SHP77 (cell line): ENCODE measurements at places on chromosomes 6 and 20.

GRCh38 chr20:56229812-56230211 lies 18.7 kb upstream of the MC3R start:
- no peak for DNase-seq

- DNase-seq = peak; percentile 47
These were observed 76.0 kb upstream of the SHLD1 start for GRCh38 chr20:5674176-5674660.

- peak; percentile 18 for DNase-seq
These were observed 608.4 kb upstream of the AGPAT4 start for GRCh38 chr6:161882196-161882765.

- DNase-seq = no peak
These were observed 34.0 kb downstream of the TRERF1 start for GRCh38 chr6:42417641-42418112.

DNA sequence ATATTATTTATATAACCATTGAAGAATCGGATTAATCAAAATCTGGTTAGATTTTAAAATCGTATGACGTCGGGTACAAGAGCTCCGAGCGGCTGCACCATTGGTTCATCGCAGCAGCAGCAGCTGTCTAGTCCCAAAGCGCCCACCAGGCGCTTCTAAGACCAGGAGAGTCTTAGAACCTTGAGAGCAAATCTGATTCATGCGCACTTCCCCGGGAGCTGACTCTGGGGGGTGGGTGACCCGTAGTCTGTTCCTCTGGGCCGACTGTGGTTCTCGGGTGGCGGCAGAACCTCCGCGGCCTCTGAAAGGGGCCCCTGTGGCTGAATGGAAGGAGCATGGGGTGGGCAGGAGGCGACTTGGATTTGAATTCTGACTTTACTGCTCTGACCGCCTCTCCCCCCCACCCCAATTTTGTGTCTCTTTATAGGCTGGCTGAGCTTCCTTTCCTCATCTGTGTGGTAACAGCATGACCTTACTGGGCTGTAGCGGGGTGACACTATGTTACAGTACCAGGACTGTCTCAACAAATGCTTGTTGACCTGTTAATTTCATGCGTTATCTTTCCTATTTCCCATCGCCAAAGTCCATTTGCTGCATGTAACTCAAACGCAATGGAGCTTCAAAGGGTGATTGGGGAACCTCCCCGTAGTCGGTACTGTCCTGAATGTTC lies 119.7 kb downstream of the RTN4IP1 start:
- DNase-seq = no peak

DNA sequence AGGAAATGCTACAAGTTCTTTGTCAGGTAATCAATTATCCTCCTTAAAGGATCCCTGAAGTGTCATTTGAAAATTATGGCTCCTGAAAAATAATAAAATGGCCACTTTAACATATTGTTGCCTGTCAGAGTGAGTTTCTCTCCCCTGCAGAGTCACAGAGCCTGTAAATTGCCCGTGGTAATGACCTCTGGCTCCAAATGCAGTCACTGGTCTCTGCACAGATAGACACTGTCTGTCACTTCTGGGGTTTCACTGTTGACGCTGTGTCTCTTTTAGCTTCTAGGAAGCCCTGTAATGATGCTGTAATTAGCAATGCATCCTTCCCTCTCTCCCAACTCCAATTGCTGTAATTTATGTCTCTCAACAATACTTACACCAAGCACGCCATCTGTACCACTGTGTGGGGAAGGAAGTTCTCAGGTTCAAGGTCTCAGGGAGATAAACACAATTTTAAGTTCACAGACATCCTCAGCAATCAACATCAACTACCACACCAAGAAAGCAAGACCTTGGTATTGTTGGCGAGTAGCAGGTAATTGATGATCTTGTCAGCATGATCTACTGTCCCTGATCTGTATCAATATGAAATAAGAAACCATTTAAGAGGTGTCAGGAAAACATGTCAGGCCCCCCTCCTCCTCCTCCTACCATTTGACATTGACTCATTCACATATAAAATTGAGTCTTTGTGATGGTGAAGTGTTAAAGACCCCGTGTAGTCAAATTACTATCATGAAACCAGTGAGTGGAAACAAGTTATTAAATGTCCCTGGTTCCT lies 91.2 kb upstream of the SULF2 start:
- DNase-seq = no peak

DNA sequence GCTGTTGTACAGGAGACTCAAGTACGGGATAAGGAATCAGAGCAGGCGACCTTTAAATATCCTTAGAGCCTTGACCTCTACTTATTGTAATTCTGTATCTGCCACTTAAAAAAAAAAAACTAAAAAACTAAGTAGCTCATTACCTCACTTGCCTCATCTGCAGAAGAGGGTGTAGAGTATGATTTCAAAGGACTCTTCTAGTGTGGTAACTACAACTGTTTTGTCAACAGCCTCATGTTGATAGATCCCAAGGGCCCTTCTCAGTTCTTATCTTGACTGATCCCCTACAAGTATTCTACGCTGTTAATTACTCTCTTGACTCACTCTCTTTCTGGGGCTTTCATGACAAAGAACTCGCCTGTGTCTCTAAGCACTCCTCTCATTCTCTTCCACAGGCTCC lies 16.7 kb upstream of the PDYN start:
- DNase-seq = no peak

DNA sequence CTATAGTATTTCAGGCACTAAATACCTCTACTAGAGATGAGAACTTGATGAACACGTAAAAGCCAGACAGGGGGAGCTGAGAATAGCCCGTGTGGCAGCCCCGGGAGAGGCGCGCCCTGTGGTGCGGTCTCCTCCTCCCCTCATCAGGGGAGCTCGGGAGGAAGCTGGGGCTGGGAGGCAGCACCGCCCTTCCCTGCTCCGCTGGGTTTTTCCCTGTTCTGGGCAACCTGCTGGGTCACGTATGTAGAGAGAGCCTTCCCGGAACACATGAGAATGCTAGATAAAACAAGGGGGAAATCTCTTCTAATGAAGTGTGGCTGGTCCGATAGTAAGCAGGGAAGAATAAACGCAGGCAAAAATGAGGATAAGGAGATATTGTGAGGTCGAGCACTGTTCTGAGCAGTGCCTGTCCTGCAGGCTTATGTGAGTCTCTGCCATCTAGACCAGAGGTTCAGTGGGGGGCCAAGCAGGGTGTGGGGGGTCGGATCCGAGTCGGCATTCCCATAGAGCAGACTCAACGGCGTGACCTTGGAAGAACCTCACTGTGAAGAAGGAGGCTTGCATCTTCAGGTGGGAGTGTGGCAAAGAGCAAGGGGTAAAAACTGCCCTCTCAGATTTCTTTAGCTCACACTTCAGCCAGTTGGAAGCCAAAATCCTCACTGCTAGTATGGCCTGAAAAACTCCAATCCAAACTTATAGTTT lies 13.4 kb upstream of the RPS6KA2 start:
- DNase-seq = no peak

DNA sequence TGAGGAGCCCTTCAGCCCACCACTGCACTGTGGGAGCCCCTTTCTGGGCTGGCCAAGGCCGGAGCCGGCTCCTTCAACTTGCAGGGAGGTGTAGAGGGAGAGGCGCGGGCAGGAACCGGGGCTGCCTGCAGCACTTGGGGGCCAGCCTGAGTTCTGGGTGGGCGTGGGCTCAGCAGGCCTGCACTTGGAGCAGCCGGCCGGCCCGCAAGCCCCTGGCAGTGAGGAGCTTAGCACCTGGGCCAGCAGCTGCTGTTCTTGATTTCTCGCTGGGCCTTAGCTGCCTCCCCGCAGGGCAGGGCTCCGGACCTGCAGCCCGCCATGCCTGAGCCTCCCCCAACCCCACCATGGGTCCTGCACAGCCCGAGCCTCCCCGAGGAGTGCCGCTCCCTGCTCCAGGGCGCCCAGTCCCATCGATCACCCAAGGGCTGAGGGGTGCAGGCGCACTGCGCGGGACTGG lies 101.7 kb upstream of the ADGRB3 start:
- no peak for DNase-seq

DNA sequence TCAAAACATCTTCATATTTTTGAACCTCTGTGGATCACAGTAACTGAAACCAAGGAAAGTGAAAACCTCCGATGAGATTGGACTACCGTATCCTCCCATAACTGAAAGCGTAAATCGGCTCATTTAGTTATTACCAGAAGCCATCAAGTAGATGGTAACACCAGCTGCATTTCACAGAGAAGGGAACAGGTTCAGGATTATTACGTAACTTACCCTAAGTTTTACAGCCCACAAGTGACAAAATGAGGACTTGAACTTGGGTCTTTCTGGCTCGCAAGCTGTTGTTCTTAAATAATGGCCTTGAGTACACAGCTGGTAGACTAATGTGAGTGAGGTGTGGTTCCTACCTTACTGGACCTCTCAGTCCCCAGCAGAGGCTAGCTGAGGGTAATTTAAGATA lies 37.9 kb upstream of the CBLN4 start:
- no peak for DNase-seq

- DNase-seq = no peak
These were observed 58.2 kb upstream of the GJE1 start for GRCh38 chr6:142074516-142074915.

DNA sequence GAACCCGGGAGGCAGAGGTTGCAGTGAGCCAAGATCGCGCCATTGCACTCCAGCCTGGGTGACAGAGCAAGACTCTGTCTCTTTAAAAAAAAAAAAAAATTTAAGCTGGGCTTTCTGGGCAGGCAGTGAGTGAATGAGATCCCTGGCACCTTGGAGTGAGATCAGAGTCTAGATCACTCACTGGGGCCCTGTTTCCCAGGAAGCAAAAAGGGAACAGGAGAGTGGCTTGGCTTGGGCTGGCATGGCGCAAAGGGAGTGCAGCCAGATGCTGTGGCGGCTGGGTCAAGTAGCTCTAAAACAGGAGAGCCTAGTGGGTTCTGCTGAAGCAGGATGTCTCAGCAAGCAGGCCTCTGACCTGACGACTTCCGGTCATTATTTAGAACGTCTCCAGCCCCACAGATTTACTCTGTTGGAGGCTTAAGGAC lies 10.4 kb downstream of the PLCG1 start:
- DNase-seq = no peak

- no peak for DNase-seq
These were observed 123.4 kb downstream of the LY86 start for GRCh38 chr6:6711832-6712448.

GRCh38 chr6:47407300-47408281 lies 70.0 kb upstream of the CD2AP start:
- no peak for DNase-seq

DNA sequence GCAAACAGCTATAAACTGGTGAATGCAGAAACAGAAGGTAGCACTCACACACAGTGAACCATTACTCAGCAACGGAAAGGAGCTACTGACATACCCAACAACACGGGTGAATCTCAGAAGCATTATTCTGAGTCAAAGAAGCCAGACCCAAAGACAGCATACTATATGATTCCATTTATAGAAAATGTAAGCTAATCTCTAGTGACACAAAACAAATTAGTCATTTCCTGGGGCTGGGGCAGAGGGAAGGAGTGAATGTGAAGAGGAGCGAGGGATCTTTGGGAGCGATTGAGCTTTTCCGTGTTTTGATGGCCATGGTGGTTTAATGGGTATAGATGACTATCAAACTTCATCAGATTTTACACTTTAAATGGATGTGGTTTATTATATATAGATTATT lies 614.6 kb downstream of the DHX35 start:
- DNase-seq = no peak

DNA sequence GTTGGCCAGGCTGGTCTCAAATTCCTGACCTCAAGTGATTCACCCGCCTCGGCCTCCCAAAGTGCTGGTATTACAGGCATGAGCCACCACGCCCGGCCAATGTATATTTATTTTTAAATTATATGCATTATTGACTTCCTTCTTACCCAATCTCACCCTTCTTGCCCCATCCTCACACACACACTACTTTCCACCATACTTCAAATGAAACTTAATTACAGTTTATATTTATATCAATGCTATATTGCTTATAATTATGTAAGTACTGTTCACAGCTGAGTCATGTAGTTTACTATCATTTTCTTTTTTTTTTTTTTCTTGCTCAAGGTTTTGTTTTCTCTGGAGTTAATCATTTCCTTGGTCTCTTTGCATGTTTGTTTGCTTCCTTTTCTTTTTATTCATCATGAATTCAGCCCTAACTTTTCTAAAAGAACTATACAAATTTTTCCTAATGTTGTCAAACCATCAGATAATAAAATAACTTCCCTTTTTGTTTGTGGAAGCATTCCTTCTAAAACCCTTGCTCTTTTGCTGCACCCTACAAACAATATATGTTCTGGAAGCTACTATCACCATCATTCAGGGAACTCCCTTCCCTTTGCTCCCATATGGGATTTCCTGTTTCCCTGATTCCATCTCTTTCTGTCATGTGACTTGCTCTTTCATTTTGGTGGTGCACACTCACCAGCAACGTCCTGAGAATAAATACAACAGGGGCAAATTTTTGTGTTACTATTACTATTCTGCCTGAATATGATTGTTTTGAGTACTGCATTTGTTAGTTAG lies 201.7 kb upstream of the SASH1 start:
- DNase-seq = no peak

GRCh38 chr6:40611912-40612311 lies 24.7 kb upstream of the LRFN2 start:
- DNase-seq = no peak

DNA sequence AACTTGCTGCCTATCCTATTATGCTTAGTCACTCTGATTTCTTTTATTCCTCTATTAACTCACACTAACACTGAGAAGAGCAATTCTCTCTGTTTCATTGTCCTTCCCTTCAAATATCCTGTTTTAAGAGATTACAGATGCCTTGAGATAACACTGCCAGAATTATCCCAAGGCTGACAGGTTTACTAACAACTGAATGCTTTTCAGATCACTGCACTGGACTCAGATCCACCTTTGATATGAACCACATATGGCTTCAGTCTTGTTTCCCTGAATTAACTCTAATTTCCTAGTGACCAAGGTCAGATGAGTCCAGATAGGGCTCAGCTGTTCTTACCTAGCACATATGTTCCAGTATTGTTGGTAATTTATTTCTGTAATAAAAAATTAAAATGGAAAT lies 633.1 kb downstream of the GRIK2 start:
- no peak for DNase-seq

DNA sequence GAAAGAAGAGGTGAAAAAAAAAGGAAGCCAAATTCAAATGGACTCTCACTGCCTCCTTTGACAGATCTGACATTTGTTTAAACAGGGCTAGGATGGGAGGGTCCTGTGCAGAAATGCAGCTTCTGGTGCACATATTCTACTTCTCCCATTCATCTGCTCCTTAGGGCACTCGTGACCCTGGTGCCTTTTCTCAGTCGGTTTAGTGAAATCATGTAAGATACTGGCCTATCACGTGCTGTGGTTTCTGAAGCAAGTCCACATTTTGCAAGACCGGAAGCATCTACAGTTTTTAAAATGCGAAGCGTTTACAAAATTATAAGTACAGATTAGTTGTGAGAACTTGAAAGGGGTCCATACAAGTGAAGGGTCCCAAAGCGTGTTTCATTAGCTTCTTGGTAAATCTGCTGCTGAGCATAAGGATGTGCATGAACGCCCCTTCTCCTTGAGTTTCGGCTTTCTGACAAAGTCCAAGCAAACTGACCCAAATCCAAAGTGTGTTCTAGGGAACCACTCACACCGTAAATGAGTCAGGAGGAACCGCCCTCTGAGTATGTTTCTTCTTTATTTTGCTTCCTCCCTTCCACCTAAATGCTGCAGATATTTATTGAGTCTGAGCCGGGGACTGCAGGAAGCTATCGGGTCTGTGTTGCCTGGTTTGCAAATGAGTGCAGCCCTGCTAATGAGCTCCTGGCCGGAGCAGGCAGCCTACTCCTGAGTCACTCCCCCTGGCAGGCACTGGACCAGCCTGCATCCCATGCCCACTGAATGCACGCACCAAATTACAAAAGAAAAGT lies 323.8 kb upstream of the JARID2 start:
- no peak for DNase-seq

- DNase-seq = no peak
These were observed 474.1 kb upstream of the BTBD3 start for GRCh38 chr20:11443382-11444119.

GRCh38 chr6:132780770-132781371 lies 17.6 kb downstream of the SLC18B1 start:
- DNase-seq = no peak
